ENCODE measurements at places on chromosomes 3 and 15. TPM values are rescaled to one million over a fixed set of nuclear protein-coding genes. Genes with fewer than 3 reads are reported as not detected.
A peak's percentile ranks its signal among the peaks of the same experiment; 100 is the strongest.

Gene PLSCR2
- total RNA-seq: not detected

GRCh38 chr15:91944331-91944730 is 90.8 kb downstream of the SLCO3A1 start:
- peak; percentile 25 for ATAC-seq

Gene CHDH
- total RNA-seq: 0.16 TPM

GRCh38 chr15:85554852-85555521 is 174.6 kb downstream of the AKAP13 start:
- ATAC-seq: no peak

DNA sequence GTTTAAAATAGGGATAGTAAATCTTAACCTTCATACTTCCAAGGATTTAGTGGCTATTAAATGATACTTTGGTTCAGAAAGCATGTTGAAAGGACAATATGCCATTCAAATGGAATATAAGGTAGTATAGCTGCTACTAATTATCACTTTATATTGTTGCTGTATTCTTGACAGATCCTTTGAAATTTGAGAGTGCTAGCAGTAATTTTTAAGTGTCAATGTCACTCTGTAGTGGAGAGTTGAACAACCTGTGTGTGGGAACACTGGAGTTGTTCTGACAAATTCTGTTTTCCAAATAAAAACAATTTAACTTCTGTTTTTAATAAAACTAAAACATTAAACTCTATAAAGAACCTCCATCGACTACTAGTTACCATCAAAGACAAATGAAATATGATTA is 565.7 kb downstream of the FGF12 start:
- ATAC-seq: no peak

GRCh38 chr3:185733980-185734724 is 90.7 kb downstream of the IGF2BP2 start:
- no peak for ATAC-seq
